A673 (cell line): ENCODE measurements at places on chromosomes 6 and 20. TPM values are rescaled to one million over a fixed set of nuclear protein-coding genes. Genes with fewer than 3 reads are reported as not detected.

Gene SPATA25
- total RNA-seq: 1.9 and 2.0 TPM in 2 replicates

DNA sequence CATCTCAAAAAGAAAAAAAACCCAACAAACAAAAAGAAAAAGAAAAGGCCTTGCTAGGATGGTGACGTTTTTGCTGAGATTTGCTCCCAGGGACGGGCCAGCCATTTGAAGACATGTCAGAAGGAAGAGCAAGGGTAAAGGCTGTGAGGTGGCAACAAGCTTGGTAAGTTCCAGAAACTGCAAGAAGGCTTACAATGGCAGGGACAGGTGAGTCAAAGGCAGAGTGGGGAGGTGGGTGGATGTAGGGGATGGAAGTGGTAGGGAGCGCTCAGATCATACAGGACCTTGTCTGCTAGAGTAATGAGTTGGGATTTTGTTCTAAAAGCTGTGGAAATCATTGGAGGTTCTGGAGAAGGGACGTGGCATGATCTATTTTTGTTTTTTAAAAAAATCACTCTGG lies 4.3 kb downstream of the KIF3B start:
- H3K27me3 ChIP-seq: no peaks in the 10 kb centered on the region
- H3K4me3 ChIP-seq: no peak overlapping the region
- no peaks in the 10 kb centered on the region for H3K36me3 ChIP-seq
- peaks cover 11% of the 10 kb centered on the region for H3K4me1 ChIP-seq
- H3K27ac ChIP-seq: no peak overlapping the region

DNA sequence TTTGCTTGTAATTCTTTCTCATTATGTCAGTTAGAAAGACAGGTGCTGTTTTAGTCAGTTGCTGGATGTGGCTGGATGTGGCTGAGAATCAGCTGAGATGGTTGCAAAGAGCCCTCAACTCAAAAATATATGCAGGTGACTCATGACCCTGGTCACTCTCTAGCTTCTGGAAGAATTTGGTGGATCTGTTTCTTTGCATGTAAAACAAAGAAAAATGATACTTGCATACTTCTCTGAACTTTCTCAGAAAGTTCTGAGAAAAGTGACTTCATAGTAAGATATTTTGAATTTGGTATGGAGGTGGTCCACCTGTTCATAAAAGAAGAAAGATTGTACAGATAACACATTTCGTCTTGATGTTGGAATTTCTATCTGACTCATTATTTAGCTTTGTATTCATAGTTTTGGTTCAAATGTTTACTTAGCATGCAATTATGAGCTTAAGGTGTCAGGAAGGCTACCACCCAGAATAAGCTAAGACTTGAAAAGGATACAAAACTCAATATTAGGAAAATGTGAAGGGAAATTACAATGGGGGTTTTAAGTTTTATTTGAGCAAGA lies 163.2 kb upstream of the OLIG3 start:
- H3K36me3 ChIP-seq: no peaks in the 10 kb centered on the region
- H3K27ac ChIP-seq: no peak overlapping the region
- H3K4me3 ChIP-seq: no peak overlapping the region

DNA sequence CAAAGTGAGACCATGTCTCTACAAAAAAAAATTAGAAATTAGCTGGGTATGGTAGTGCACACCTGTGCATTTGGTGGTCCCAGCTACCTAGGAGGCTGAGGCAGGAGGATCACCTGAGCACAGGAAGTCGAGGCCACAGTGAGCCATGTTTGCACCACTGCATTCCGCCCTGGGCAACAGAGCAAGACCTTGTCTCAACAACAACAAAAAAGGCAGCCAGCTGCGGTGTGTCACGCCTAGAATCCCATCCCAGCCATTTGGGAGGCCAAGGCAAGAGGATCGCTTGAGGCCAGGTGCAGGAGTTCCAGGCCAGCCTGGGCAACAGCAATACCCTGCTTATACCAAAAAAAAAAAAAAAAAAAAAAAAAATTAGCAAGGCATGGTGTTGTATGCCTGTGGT lies 1.1 kb upstream of the BAK1 start:
- H3K27ac ChIP-seq: no peak overlapping the region
- no peaks in the 10 kb centered on the region for H3K27me3 ChIP-seq
- H3K36me3 ChIP-seq: no peaks in the 10 kb centered on the region
- no peak overlapping the region for H3K4me3 ChIP-seq

DNA sequence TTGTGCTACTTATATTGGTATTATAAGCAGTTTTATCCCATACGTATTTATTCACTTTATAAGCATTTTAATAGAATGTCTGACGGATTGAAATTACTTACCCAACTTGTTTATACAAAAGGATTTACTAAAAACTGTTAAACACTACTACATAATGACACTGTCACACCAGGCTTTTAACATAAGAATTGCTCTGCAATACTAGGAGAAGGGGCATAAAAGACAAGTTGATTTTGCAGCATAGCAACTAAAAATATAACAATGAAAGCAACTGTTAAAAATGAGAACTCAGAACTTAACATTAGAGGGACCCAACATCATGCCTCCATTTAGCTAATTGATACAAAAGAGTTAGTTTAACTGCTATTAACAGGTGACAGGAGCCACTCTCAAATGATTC lies 995.3 kb downstream of the PHF3 start:
- H3K4me1 ChIP-seq: no peaks in the 10 kb centered on the region
- H3K27me3 ChIP-seq: no peaks in the 10 kb centered on the region
- H3K4me3 ChIP-seq: no peak overlapping the region
- no peak overlapping the region for H3K27ac ChIP-seq
- DNase-seq: no peak

Gene PNRC1
- 26.4 and 36.1 TPM in 2 replicates for total RNA-seq

- DNase-seq: no peak
- no peak overlapping the region for H3K4me3 ChIP-seq
- no peaks in the 10 kb centered on the region for H3K36me3 ChIP-seq
- H3K27me3 ChIP-seq: no peaks in the 10 kb centered on the region
- no peak overlapping the region for H3K27ac ChIP-seq
Observed at GRCh38 chr6:35228481-35228880, 14.7 kb downstream of the SCUBE3 start.

DNA sequence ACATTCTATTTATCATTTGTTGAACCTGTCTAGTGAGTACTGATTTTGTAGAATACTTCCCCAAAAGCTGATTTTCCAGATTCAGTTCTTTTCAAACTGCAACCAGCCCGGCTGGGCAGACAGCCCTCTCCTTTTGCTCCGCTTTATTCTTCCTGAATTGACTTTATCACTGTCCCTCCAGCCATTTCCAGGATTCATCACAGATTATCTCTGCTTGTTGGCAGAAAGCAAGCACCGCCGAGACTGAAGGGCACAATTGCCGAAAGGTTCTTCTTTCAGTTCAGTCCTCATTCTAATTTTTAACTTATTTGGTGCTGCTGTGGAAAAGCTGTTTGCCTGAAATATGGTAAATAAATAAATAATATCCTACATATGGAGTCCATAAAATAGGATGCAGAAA lies 369.1 kb upstream of the FLRT3 start:
- DNase-seq: no peak
- no peak overlapping the region for H3K27ac ChIP-seq

- no peaks in the 10 kb centered on the region for H3K36me3 ChIP-seq
- DNase-seq: no peak
- H3K4me1 ChIP-seq: peaks cover 34% of the 10 kb centered on the region
- H3K27ac ChIP-seq: no peak overlapping the region
- no peak overlapping the region for H3K4me3 ChIP-seq
- H3K27me3 ChIP-seq: no peaks in the 10 kb centered on the region
Observed at GRCh38 chr6:16688436-16688835, 72.8 kb downstream of the ATXN1 start.

Gene HAO1
- total RNA-seq: not detected in 2 replicates

DNA sequence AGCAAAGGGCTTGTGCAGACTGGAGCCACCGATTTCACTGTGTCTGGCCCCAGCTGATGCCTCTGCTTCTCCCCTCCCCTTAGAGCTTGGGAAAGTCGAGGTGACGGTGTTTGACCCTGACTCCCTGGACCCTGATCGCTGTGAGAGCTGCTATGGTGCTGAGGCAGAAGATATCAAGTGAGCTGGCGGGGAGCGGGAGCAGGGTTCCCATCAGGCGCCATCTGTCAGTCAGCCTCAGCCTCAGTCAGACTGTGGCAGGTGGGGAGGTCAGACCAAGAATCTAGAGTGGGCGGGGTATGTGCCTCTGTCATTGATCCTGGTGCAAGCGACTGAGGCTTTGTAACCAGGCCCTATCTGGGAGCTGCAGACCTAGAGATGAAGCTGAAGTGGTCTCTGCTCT lies 5.5 kb downstream of the ERGIC3 start:
- DNase-seq: no peak
- peaks cover 7% of the 10 kb centered on the region for H3K4me1 ChIP-seq
- no peak overlapping the region for H3K4me3 ChIP-seq
- H3K36me3 ChIP-seq: peaks cover 43% of the 10 kb centered on the region

DNA sequence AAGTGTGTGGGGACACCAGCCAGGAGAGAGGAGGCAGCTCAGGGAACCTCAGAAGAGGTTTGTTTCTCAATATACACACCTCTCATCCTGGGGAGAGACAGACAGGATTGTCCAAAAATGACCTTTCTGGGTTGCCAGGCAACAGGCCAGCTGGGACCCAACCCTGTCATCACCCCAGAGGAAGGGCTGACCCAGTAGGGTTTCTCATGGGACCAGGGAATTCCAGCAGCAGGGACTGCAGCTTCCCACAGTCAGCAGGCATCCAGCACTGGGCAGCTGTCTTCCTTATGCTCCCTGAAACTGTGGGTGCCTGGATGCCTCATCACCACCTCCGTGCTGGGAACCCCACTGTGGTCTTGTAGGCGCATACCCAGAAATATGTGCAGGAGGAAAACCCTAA lies 1.3 kb downstream of the C20orf202 start:
- no peak overlapping the region for H3K4me3 ChIP-seq
- no peaks in the 10 kb centered on the region for H3K27me3 ChIP-seq
- no peak overlapping the region for H3K27ac ChIP-seq
- no peak for DNase-seq
- H3K4me1 ChIP-seq: no peaks in the 10 kb centered on the region

DNA sequence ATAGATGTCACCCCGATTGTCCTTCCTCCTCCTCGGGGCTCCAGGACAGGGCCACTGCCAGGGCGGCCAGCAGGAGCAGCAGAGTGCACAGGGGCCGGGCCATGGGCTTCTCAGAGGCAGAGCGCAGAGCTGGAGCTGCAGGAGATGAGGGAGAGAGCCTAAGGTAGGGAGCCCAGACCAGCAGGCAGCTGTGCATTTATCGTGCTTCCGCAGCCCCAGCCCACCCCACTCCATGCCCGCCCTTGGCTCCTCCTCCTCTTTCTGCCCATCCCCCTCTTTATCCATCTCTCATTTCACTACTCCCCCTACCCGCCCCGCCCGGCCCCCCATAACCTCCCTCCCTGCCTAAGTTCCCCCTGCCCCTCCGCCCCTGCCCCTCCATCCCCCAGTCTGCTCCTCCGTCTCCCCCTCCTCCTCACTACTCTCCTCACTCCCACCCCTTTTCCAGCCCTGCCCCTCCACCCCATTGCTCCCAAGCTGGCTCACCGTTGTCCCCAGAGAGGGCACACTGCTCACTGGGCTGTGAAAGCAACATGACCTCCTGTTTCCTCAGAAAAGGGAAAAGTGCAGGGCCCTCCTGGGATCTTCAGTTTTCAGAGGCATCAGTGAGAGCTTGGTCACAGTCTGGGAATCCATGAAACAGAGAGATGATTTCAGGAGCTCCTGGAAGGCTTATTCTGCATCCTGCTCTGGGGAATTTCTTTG lies 25.5 kb upstream of the CST1 start:
- no peaks in the 10 kb centered on the region for H3K36me3 ChIP-seq
- H3K27me3 ChIP-seq: peaks cover 4% of the 10 kb centered on the region
- H3K4me1 ChIP-seq: no peaks in the 10 kb centered on the region
- no peak for DNase-seq
- no peak overlapping the region for H3K4me3 ChIP-seq

DNA sequence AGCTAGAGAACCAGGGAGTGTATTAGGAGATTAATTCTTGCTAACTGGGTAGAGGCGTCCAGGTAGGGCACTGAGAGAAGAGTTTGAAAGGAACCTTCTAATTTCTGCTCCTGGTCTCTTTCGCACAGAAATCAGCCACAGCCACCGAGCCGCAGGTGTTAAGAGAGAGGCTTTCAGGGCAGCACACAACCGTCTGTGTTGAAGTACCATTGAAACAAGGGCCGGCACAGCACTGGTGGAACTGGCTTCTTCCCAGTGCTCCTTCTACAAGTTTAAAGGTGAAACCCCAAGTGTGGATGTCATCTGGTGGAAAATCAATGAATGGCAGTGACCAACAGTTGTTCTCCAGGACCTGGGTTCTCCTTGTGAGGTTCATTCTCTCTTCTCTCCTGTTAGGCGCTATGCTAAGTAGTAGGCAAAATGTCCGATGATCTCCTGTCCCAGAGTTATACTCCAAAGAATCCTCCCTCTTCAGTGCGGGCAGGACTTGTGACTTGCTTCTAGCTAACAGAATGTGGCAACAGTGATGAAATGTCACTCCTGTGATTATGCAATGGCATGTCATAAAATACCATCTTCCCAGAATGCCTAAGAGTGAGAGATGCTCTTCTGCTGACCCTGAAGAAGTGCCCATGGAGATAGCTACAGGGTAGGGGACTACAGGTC lies 15.0 kb upstream of the RIN2 start:
- no peaks in the 10 kb centered on the region for H3K36me3 ChIP-seq
- H3K4me1 ChIP-seq: peaks cover 18% of the 10 kb centered on the region
- no peaks in the 10 kb centered on the region for H3K27me3 ChIP-seq
- peak overlapping the region; percentile 35 for H3K27ac ChIP-seq
- DNase-seq: peak; percentile 67

Gene ASXL1
- 96.9 and 101 TPM in 2 replicates for total RNA-seq

DNA sequence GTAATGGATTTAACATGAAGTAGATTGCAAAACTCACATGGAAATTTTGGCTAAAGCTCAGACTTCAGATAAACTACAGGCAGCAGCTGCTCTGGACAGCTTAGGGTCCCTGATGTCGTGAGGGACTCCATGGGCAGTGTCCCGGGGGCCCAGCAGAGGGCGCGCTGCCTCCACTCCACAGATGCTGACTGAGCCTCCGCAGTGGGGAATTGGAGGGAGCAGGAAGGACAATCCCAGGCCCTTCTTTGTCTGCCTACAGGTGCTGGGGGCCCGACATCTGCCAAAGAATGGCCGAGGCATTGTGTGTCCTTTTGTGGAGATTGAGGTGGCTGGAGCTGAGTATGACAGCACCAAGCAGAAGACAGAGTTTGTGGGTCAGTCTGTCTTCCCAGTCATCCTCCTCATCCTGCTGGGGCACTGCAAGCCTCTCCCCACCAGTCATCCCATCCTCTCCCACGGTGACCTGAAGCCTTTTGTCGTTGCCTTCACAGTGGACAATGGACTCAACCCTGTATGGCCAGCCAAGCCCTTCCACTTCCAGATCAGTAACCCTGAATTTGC lies 35.9 kb downstream of the PLCG1 start:
- peak; percentile 78 for DNase-seq
- H3K36me3 ChIP-seq: peaks cover 66% of the 10 kb centered on the region
- peaks cover 5% of the 10 kb centered on the region for H3K4me1 ChIP-seq
- H3K4me3 ChIP-seq: no peak overlapping the region
- H3K27ac ChIP-seq: no peak overlapping the region

- H3K27ac ChIP-seq: no peak overlapping the region
- H3K27me3 ChIP-seq: peaks cover 11% of the 10 kb centered on the region
- H3K36me3 ChIP-seq: no peaks in the 10 kb centered on the region
Observed at GRCh38 chr6:169906004-169906687, 154.7 kb downstream of the ERMARD start.

GRCh38 chr20:50595433-50595895 lies 85.3 kb downstream of the PTPN1 start:
- no peaks in the 10 kb centered on the region for H3K36me3 ChIP-seq
- no peak overlapping the region for H3K4me3 ChIP-seq
